EH (cell line): ENCODE measurements at places on chromosomes 4 and X.

DNA sequence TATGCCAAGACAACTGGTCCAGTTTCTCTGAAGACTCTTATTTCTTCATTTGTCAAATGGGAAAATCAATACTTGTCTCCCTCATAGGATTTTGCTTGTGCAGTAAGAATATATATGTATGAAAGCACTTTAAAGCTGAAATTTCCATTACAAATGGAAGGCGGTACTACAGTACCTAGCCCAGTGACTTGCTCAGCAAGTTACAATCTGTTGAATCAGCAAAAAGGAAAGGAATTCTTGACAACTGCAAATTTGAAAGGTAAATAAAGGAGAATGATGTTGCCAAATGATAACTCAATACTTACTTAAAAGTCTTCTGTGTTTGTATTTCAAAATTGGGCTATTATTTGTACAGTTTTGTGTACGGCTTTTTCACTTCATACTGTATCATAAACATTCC, 71.1 kb downstream of the PKD2 start:
- DNase-seq = no peak

DNA sequence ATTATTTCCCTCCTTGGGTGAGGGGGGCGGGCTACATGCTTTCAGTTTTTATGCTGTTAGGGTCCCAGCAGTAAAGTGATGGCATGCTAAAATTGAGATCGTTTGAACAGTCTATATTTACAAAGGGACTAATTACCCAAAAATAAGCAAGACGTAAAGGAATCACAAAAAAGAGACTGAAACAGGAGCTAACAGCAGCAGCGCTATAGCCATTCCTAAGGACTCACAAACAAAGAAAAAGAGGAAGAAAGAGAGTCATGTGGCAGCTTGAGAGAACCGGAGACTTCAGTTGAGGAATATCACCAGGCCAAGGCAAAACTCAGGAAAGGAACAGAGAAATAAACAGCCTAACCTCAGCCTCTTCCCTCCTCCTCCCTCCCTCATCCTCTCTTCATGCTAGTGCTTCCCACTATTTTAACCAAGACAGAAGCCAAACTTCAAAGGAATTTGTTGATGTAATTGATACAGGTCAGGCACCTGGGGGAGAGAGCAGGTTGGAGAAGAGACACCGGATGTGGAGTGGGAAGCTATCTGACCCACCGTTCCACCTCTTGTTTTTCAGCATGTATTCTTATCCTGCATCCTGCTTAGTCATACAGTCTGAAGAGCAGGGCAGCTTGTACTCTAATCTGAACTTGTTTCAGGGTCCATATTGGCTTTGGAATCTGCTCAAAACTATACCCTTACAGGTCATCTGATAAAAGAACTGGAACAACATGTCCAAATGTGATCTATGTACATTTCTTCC, 383.7 kb downstream of the NAF1 start:
- no peak for DNase-seq

DNA sequence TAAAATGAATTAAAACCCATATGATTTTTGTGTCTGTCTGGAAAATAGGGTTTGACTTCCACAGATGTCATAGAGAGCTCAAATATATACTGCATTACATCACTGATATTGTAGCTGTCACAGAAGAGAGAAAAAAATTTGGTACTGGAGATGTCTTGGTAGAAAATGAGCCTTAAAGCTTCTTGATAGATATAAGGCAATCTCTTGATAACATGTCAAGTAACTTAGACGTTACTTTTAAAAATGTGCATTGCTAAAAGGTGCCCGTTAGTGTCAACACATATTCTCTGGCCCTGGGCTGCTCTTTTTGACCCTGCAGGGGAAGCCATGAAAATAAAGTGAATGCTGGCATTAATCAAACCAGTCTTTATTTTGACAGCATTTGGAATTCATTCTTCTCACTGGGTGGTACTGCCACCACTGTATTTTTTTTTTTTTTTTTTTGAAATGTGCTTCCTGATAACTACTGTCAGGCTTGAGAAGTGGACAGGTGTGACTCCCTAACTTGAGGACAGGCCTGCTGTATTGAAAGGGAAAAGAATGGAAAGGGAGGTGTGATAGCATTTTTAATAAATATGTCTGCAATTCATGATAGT, 53.0 kb upstream of the RAPGEF2 start:
- DNase-seq = no peak

DNA sequence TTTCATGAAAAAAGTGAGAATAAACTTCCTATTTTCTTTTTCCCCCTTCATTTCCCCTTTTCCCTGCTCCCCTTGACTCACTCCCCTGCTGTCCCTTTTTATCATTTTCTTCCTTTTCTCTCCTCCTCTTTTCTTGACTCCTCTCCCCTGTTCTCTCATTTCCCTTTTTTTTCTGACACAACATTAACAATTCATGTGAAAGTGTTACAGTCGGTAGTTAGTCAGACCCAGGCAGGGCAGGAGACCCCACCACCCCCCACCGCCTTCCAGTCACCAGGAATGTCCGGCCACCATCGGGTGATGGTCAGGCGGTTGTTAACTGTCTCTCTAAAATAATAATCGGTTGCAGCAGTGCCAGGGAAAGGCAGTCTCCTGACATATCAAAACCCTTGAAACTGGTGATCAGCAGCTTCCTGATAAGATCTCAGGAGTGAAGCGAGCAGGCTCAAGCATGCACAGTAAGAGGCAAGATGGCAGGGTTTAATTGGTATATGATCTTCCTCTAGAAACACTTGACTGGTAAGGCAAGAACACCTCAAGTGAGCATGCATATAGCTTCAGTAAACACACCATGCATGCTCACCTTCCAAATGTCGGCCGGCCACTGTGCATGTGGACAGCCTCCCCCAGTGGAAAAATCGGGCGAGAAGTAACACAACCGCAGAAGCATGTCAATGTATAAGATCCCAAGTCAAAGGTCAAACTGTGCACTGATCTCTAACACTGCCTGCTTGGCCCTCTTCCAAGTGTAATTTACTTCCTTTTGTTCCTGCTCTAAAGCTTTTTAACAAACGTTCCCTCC, 191.4 kb downstream of the NDST4 start:
- no peak for DNase-seq

- DNase-seq = no peak
These were observed 12.5 kb downstream of the USO1 start for GRCh38 chr4:75736862-75737261.

- DNase-seq = no peak
These were observed 40.6 kb downstream of the GUCY2F start for GRCh38 chrX:109441266-109441665.

GRCh38 chr4:182492423-182492822, 249.2 kb downstream of the TENM3 start:
- DNase-seq = peak; percentile 86

- DNase-seq = peak; percentile 54
These were observed 204.3 kb upstream of the HCCS start for GRCh38 chrX:10906866-10907265.

DNA sequence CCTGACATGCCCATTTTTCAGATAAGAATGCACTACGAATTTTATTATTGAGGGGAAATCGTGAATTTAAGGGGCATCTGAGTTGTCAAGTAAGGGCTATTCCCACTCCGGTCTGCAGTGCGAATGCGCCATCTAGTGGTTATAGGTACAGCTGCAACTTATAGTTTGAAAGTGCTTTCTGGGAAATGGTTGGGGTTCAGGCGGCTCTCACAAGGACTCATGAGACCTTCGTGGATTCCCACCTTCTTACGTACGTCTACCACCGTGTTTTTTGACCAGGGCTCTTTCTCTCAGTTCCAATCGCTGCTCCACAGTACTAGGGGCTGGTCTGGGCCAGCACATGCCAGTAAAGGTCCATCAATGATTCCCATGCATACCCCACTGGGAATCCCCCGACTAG, 12.3 kb downstream of the MSL3 start:
- peak; percentile 63 for DNase-seq

- no peak for DNase-seq
These were observed 160.4 kb upstream of the GPR101 start for GRCh38 chrX:137194164-137194563.

DNA sequence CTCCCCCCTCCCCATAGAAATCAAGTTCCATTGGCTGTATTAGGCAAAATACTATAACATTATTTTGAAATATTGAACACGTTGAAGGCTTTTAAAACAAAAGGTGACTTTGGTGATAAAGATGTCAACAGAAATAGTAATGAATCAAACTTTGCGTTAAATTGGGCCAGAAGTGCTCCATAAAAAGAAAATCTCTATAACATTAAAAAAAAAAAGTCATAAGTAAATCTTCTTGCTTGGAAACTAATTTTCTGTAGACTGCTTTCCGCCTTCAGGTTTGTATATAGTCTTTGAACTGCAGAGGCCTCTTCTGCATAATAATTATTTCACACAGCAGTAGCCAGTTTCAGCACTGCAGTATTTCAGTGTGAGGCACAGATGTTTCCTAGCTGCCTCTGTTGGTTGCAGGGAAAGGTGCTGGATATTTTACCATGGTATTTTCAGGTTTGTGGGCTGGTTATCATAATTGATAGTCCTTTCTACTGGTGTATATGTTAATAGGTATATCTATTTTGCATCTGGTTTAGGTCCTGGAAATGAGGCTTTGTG, 158.9 kb downstream of the KDM6A start:
- no peak for DNase-seq

GRCh38 chrX:110569506-110569905, 210.9 kb downstream of the RTL9 start:
- peak; percentile 70 for DNase-seq

GRCh38 chr4:109183931-109184490, 118.4 kb downstream of the COL25A1 start:
- no peak for DNase-seq

DNA sequence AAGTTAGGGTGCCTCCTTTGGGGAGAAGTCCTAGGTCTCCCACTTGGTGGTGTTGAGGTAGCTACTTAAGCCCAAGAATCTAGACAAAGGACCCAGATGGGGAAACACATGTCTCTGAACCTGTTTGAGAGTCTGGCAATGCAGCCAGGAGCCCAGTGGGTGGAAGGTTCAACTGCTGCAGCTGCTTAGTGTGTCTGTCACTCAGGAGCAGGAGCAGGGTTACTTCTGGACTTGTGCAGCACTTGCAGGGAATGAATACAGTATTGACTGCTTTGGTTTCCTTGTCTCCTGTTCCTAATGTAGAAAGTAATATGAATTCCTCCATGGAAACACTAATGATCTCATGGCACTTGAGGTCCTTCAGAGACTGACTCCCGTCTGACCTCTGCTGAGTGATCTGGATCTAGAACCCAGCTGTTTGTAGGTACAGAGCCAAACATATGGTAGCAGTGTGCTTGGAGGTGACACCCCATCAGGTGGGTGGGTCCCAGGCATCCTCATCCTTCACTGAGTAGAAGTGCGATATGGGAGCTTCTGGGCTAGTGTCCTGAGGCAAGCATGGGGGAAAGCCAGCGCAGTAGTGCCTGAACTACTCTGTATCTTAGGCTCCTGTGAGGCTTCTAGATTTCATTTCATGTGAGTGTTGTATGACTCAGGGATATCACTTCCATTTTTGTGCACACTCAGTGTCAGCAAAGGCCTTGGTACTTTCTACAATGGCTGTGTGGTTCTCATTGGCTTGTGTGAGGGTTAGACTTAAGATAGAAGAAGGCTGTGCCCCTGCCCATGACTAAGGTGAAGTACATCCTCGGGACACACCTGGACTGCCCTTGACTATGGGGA, 85.0 kb upstream of the WDR1 start:
- DNase-seq = no peak

DNA sequence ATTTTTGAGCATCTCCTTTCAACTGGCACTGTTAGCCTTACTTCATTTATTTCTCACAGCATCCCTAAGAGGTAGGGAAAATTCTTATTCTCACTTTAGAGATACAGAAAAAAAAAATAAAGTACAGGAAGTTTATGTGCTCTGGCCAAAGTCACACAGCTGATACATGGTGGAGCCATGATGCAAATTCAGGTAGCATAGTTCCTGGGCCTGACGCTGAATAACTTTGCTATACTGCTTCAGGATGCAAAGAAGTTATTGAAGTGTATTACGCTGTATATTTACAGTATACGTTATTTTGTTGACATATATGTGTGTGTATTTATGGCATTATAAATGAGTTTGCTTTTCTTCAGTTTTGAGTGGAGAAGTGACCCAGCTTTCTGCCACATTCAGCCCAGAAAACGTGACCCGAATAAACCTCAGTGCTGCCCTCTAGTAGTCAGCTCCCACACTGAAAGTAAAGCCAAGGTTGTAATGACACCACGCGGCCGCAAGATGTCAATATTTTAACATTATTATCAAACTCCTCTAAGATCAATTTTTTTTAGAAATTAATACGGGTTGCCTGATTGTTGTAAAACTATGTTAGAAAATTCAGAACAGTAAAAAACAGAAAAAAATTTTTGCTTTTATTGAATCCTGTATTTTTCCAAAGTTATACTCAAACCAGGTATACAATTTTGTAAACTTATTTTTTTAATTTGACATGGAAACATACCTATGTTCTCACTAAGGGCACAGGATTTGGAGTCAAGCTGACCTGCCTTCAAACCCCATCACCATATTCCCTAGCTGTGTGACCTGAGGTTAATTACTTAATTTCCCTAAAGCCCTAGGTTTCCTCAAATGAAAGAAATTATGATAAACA, 3.8 kb upstream of the GUCY2F start:
- DNase-seq = peak; percentile 62

- no peak for DNase-seq
These were observed 197.8 kb downstream of the MID1IP1 start for GRCh38 chrX:38999099-38999498.

DNA sequence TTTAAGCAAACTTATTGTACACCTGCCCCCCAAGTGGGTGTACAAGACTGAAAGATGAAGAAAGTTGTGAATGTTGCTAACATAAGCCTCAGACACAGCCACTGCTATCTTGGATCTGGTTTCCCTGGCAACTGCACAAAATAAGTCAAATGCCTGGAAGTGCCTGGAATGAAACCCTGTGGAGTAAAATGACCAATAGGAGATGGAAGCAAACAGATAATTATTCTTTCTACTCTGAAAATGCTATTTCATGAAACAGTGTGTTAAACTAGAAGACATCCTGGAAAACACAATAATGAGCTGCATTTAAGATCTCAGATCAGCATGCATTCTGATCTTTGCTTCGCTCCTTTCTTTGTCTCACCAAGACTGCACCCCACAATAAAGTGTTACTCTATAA, 1016.0 kb downstream of the ARAP2 start:
- DNase-seq = no peak
